ENCODE measurements at places on chromosomes 16 and 17. TPM values are rescaled to one million over a fixed set of nuclear protein-coding genes. Genes with fewer than 3 reads are reported as not detected.

PHAF1 gene
- 27.1 TPM for total RNA-seq

SPAG7 gene
- 69.6 TPM for total RNA-seq

SCGB1C2 gene
- not detected for total RNA-seq

KRT25 gene
- not detected for total RNA-seq

Measured in glutamatergic neuron (in vitro differentiated cells).